ENCODE measurements at places on chromosomes 13 and 19.

GRCh38 chr13:40275155-40275554, 391.3 kb downstream of the FOXO1 start:
- no peak for DNase-seq

- DNase-seq: no peak
Observed at GRCh38 chr13:73547239-73547638, 488.4 kb downstream of the KLF5 start.

GRCh38 chr19:6271721-6272410, 7.9 kb downstream of the MLLT1 start:
- peak; percentile 46 for DNase-seq

DNA sequence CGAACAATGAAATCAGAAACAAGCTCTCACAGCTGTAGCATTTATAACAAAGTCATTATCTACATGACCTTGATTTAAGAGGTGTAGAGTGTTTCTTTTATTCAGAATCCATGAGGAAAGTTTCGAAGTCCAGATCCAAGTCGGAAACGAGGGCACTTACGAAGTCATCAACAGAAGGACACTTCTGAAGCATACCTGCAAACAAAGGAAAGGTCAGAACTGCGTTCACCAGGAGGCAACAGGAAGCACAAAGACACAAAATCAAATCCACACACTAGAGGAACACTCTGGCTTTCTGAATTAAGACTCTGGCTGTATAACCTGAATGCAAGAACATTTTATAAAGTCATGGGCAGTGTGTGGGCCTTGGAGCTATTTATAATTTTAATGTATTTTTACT, 158.9 kb downstream of the MIPEP start:
- DNase-seq: no peak

- DNase-seq: no peak
Observed at GRCh38 chr19:47405197-47405550, 14.2 kb downstream of the MEIS3 start.

DNA sequence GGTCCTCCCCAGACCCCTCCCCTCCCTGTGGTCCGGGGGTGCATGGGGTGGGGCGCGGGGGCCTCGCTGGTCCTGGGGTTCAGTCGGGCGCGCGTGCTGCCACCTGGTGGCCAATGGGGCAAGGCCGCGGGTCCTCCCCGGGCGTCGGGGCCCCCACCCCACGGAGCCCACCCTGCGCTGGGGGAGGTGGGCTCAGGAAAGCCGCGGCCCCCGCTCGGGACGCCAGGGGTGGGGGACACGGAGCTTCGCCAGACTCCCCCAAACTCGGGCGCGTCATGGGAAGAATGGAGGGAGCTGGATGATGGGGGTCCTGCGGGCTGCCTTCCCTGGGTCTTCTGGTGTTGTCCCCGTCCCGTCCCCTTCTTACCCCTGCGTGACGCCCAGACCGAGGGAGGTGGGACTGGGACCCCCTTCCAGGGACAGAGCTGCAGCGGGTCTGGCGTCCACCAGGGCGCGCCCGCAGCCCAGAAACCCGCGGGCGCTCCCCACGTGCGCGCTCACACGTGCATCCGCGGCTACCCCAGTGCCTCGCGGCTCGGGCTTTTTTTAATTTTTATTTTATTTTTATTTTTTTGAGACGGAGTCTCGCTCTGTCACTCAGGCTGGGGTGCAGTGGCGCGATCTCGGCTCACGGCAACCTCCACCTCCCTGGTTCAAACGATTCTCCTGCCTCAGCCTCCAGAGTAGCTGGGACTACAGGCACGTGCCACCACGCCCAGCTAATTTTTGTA, 19.8 kb upstream of the TCF3 start:
- DNase-seq: no peak

DNA sequence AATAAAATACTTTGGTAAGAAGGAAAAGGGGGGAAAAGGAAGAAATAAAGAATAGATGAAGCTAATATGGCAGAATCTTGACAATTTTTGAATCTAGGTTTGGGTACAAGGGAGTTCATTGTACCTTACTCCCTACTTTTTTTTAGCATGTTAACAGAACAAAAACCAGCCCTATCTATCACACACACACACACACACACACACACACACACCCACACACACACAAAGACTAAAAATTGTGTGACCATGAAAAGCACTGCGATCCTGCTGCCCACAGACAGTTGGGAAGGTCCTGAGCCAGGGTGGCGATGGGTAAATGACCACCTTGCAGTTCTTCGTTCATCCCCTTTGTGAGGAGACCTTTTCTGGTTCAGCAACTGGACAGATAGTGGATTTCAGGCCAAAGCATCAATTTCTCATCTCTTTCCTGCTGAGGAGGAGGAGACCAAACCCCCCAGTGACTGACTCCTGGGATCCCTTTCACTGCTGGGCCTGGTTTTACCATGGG, 91.8 kb downstream of the SIPA1L3 start:
- DNase-seq: no peak

DNA sequence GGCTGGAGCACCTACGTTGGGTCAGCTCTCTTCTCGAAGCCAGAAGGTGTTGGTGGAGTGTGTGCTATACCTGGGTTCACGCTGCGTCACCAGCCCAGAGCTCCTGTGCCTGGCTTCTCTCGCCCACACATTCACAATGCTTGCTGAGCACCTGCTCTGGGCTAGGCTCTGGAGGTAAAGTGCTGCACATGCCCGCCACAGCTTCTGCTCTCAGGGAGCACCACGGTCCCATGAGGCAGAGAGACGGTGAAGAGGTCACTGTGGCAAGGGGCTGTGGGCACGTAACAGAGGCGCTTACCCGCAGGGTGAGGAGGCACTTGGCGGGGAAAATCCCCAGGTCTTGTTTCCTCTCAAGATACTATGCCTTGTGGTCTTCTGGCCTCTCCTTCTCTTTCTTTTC, 174.2 kb downstream of the TEX29 start:
- no peak for DNase-seq

DNA sequence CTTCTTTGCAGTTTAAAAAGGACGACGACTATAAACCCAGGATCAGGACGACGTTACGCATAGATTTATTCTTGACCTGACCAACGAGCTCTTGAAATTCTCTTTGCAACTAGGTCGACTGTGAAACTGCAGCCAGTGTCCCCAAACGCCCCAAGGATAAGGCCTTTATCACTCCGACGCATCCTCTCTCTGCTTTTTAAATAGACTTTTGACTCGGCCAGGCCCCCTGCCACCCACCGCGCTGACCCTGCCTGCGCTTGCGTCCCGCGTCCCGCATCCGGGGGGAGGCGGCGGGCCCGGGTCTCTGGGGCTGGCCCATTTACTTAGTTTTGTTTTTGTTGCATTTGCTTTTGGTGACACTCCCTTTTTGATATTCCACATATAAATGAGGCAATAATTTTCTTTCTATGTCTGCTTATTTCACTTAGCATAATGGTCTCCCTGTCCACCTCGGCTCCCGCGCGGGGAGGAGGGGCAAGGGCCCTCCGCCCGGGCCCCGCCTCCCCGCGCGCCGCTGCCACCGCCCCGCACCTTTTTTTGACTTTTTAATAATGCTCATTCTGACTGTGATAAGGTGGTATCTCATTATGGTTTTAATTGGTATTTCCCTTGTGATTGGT, 17.4 kb downstream of the RB1 start:
- DNase-seq: no peak

Measured in AG09309 (cell line).